ENCODE measurements at places on chromosomes 1 and 21. TPM values are rescaled to one million over a fixed set of nuclear protein-coding genes. Genes with fewer than 3 reads are reported as not detected.

DNA sequence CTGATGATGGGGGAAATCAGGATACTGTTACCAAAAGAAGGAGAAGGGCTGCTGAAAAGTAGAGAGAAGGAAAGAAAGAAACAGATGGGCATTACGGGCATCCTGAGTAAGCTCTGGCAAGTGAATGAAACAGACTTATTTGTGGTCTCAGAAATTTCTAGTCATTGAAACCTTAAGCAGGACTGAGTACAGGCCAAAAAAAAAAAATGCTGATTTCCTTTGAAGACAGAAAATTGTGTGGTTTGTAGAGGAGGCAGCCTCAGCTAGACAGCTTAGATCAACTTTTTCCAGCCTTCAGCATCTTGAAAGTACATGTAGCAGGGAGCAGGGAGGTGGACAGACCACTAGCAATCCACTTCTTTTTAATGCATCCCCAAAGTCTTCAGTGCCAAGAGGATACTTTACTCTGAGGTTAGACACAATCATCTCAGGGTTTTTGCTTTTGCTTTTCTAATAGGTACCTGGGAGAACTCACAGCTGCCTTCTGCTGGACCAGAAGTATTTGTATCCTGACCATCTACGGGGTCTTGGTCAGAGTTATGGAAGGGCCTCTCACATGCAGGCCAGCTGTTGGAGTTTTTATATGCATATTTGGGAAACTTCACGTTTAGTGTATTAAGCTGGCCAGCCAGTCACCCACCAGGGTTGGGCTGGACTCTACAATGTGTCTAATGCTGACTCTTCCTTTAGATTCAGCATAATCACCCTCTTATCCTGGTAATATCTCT lies 10.6 kb upstream of the CAPZB start:
- DNase-seq: no peak

The CD160 gene
- total RNA-seq: 0.15 TPM

GRCh38 chr1:37605806-37606474 lies 10.2 kb upstream of the GNL2 start:
- DNase-seq: no peak

The DDR2 gene
- 47.7 TPM for total RNA-seq

The FAM151A gene
- total RNA-seq: not detected

DNA sequence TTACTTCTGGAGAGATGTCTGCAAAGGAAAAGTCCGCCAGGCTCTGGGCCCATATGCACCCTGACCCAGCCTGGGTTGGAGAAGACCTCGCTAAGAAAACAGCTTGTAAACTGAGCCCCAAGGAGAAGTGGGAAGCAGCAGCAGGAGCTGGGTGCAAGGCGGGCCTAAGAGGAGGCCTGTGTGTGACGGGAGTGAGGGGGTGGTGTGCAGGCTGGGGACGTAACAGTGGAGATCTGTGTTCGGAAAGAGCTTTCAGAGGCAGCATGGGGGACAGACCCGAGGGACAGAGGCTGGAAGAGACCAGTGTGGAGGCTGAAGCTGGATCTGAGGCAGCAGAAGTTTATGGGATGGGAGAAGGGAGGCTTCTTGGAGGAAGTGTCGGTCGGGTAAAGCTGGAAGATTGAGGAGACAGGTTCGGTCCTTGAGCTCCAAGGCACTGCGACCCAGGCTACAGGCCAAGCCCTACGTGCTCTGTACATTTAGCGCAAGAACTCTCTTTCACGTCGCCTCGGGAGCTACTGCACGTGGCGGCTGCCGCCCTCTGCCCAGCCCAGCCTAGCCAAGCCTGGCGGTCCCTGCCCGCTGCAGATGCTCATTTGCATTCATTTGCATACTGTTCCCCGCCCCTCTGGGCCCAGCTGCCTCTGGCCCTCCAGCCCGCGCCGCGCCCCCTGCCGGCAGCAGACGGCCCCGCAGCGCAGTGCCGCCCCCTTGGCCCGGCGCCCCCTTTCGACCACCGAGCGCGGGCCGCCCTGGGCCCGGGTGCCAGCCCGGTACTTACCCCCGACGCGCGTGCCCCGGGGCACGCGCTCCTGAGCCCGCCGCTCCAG lies 6.3 kb downstream of the HPCA start:
- peak; percentile 39 for DNase-seq

The CELA3B gene
- total RNA-seq: not detected

DNA sequence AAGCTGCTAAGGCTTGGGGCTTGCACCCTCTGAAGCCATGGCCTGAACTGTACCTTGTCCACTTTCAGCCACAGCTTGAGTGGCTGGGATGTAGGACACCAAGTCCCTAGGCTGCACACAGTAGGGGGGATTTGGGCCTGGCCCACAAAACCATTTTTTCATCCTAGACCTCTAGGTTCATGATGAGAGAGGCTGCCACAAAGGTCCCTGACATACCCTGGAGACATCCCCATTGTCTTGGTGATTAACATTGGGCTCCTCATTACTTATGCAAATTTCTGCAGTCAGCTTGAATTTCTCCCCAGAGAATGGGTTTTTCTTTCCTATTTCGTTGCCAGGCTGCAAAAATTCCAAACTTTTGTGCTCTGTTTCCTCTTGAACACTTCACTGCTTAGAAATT lies 26.3 kb upstream of the CHODL start:
- no peak for DNase-seq

- no peak for DNase-seq
These were observed 43.0 kb downstream of the ATP6V1G3 start for GRCh38 chr1:198497326-198498102.

- no peak for DNase-seq
These were observed 40.5 kb upstream of the NEK2 start for GRCh38 chr1:211715971-211716370.

- DNase-seq: no peak
These were observed 15.1 kb upstream of the CDC42BPA start for GRCh38 chr1:227333423-227333822.

The PAQR6 gene
- total RNA-seq: 0.25 TPM

GRCh38 chr1:94617134-94617805 lies 75.7 kb upstream of the F3 start:
- DNase-seq: no peak

The BTBD8 gene
- 3.3 TPM for total RNA-seq
